Stimulated activated CD8-positive, alpha-beta memory T cell treated with anti-CD3 and anti-CD28 coated beads, Interleukin-2, amount 100 ng/mL, for 1 hour (primary cell): ENCODE measurements at places on chromosomes 7 and 10.

DNA sequence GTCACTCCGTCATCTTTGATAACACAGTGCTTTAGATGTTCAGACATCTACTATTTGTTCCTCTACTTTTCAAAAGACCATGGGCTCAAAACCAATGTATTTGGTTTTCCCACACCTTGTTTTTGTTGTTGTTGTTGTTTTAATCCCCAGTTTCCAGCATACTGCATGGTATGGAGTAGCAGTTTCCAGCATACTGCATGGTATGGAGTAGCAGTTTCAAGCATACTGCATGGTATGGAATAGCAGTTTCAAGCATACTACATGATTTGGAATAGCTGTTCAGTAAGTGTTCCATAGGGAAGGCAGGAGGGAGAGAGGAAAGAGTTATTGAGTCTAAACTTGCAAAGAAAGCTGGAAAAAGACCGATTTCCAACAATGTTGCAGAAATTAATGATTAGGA is 314.3 kb upstream of the PRKCQ start:
- DNase-seq: no peak

DNA sequence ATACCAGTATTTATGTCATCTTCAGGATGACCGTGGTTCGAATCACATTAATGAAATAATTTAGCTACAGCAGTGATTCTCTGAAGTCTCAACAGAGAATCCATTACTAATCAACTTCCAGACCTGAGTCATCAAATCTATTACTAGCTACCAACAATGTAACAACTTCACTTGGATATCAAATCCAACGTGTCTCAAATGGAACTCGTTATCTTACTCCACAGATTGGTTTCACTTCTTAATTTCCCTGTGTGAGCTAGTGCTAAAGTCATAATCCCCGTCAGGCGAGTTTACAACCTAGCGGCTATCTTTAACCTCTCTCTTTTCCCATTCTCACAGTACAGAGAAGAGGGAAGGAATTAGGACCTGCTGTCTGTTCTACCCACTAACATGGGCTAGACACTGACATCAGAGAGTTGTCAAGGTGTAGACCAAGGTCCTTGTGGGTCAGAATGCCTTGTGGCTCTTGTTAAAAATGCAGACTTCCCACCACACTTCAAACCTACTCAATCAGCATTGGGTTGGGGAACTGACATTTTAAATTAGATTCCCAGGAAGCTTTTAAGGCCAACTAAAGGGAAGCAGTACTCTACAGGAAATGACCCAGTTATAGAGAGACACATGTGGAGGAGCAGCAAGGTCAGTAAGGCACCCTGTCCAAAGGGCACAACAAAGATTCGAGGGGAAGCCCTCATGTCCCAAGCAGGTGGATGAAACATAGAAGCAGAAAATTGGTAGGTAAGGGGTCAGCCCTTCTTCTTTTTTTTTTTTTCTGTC is 57.3 kb upstream of the GSAP start:
- DNase-seq: no peak

DNA sequence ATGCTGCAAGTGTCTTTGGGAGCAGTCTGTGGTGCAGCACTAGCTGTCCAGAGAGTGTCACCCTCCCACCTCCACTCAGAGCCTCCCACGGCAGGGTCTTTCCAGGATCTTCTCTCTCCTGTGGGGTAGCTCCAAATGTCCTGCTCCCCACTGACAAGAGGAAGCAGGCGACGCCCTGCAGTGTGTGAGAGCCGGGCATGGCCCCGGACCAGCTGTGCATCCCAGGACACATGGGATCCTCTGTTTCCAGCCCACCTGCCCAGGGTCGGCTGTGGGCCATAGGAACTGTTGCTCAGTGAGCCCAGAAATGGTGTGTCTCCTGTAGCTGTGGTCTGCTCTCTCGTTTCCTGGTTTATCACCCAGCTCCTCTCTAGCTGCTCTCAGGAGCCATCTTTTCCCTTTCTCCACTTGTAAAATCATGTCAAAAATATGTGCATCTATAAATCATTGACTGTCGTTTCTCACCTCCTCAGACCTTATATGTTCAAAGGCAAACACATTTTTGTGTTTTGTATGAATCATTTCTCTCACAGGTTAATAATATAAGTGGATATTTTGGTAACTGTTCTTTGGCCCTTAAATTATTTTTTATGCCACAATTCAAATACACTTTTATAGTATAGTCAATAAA is 74.9 kb downstream of the VWC2 start:
- DNase-seq: no peak

DNA sequence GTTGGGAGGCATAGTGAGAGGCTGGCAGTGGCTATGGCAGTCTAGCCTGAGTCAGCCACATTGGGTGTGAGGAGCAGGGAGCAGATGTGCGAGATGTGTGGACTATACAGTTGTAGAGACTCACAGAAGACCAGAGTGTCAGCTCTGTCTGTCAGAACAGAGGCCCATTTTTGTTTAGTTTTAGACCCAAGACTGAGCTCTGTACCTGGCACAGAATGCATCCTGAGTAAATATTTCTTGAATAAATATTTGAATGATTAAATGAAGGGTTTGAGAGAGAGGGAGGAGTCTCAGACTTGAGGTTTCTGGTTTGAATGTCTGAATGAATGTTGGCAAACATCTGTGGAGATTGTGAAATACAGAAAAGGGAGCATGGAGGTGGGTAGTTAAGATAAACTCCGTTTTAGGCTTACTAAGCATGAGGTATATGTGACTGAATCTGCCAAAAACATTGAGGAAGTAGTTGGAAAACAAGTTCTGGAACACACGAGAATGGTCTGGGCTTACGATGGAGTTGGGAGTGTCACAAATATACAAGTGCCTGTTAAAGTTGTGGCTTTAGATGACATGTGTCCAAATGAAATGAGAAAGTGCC is 3.6 kb downstream of the SEC23IP start:
- no peak for DNase-seq

DNA sequence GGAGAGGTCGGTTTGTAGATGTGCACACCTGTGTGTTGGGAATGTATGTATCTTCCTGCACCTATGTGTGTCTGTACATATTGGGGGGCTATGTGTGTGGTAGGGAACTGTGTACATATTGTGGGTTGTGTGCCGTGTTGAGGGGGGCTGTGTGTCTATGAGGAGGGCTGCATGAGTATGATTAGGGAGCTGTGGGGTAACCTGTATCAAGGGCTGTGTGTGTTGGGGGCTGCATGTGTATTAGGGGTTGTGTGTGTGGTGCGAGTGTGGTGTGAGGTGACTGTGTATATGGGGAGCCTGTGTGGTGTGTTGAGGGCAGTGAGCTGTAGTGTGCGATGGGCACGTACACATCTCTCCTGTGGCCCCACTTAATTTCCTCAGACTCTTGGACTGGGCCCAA is 22.2 kb upstream of the PAX2 start:
- DNase-seq: no peak

- DNase-seq: no peak
These were observed at the start of gene LGI1 for GRCh38 chr10:93757801-93758507. Gene LGI1, plus strand, starts transcription at chr10:93757936. Its CDS starts 209 bp downstream, at chr10:93758145.

GRCh38 chr10:109205929-109206585 is 717.3 kb downstream of the XPNPEP1 start:
- no peak for DNase-seq
